Ovary (tissue), 10 donors: ENCODE measurements at places on chromosomes 7 and 10. TPM values are rescaled to one million over a fixed set of nuclear protein-coding genes. Genes with fewer than 3 reads are reported as not detected.

- H3K4me3 ChIP-seq: no peak overlapping the region
- no peak overlapping the region for H3K27ac ChIP-seq
- no peaks in the 10 kb centered on the region for H3K27me3 ChIP-seq
- no peak for DNase-seq
- H3K36me3 ChIP-seq: no peaks in the 10 kb centered on the region
- H3K4me1 ChIP-seq: no peaks in the 10 kb centered on the region
Measured at GRCh38 chr7:41207141-41207540, 495.7 kb downstream of the INHBA start.

DNA sequence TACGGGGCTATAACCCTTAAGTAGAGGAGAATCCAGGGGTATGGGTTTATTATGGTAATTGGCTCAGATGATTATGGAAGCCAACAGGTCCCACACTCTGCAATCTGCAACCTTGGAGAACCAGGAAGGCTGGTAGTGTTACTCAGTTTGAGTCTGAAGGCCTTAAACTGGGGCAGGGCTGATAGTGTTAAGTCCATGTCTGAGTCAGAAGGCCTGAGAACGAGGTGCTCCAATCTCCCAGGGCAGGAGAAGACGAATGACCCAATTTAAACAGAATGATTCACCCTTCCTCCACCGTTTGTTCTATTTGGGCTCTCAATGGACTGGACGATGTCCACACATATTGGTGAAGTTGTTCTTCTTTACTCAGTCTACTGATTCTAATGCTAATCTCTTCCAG, 244.5 kb upstream of the PTER start:
- no peak overlapping the region for H3K27ac ChIP-seq
- H3K4me3 ChIP-seq: no peak overlapping the region
- no peaks in the 10 kb centered on the region for H3K36me3 ChIP-seq

- peaks cover 24% of the 10 kb centered on the region for H3K4me1 ChIP-seq
- H3K27me3 ChIP-seq: no peaks in the 10 kb centered on the region
- no peak overlapping the region for H3K4me3 ChIP-seq
Measured at GRCh38 chr10:131902691-131903090, 1.9 kb downstream of the PPP2R2D start.

DNA sequence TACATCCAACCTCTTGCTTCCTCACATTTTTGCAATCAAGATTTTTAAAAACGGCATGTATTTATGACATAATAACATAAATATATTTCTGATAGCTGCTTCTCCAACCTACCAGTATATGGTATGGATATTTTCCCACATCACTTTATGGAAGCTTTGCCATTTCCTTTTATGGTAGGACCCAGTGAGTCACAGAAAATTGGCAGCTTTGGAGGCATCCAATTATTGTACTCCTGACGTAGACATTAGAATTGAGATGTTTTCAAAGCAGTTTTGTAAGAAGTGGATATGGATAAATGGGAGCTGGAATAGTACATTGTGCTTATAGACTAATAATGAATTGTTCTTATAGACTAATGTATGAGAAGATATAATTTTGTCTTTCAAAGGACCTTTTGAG, 23.8 kb upstream of the BICC1 start:
- no peak for DNase-seq
- no peak overlapping the region for H3K27ac ChIP-seq
- H3K4me3 ChIP-seq: no peak overlapping the region
- H3K27me3 ChIP-seq: no peaks in the 10 kb centered on the region
- H3K4me1 ChIP-seq: no peaks in the 10 kb centered on the region
- no peaks in the 10 kb centered on the region for H3K36me3 ChIP-seq

- H3K4me1 ChIP-seq: peaks cover 11% of the 10 kb centered on the region
- no peak overlapping the region for H3K4me3 ChIP-seq
- no peaks in the 10 kb centered on the region for H3K27me3 ChIP-seq
- DNase-seq: no peak
- H3K27ac ChIP-seq: no peak overlapping the region
Measured at GRCh38 chr10:28571265-28571664, 38.3 kb downstream of the WAC start.

GIMAP5 gene
- 4.9 TPM for total RNA-seq

JCAD gene
- total RNA-seq: 18.3 TPM

SPACDR gene
- 0.45 TPM for total RNA-seq
